ENCODE measurements at places on chromosomes 6 and 20.

DNA sequence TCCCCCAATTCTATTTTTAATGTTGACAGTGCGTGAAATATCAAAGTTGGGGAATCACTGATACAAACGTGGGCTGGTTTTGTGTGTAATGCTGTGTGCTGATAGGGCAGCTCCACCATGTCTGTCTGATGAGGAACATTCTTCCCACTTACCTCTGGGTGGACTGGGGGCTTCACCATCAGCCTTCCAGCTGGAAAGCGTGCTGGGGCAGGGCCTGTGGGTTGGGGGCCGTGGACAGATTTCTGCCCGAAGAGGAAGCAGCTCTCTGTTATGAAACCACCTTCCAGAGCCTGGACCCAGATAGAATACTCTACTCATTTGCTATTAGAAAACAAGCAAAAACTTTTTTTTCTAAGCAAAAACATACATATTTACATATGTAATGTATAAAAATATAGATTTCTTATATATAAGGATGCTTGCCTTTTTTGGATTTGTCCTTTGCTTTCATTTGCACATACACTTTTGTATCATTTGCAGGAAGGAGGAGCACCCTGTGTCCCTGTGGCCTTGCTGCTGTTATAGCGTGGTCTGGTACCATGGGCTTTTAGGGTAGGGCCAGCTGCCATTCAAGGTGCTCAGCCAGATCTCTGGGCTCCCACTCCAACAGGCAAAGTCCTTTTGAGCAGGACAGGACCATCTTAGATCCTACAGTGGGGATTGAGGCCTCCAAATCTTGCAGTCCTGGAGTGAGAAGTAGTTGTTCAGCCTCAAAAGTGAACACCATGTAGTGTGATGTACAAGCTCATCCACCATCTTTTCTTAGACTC lies 48.1 kb downstream of the DUSP22 start:
- DNase-seq: no peak

DNA sequence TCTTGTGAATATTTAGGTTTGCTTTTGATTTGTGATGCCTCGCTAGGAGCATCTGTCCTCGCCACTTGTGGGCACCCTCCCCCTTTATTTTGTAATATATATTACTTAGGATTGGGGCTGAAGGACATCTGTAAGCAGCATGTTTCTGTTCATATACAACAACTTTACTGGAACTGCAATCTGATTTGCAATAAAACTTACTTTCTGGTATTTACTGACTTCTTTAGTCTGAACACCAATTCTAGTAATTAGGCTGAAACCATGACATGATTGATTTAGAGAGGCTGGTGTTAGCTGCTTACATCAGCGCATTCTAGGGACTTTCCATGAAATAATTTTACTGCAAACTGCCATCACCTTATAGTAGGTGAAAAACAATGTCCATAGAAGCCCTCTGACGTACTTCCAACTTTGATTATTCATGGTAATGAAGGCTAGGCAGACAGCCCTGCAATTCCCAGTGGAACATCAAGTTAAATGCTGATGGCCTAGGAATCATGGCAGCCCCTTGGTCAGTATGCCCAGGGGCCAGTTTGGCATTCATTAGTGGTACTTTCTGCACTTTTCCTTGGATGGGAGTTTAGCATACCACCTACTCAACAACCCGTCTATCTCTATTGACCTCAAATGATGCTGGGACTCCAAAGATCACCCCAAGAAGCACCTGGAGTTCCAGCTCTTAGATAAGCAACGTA lies 132.9 kb upstream of the MCHR2 start:
- DNase-seq: no peak

GRCh38 chr6:137761072-137761471 lies 106.0 kb upstream of the TNFAIP3 start:
- DNase-seq: no peak

DNA sequence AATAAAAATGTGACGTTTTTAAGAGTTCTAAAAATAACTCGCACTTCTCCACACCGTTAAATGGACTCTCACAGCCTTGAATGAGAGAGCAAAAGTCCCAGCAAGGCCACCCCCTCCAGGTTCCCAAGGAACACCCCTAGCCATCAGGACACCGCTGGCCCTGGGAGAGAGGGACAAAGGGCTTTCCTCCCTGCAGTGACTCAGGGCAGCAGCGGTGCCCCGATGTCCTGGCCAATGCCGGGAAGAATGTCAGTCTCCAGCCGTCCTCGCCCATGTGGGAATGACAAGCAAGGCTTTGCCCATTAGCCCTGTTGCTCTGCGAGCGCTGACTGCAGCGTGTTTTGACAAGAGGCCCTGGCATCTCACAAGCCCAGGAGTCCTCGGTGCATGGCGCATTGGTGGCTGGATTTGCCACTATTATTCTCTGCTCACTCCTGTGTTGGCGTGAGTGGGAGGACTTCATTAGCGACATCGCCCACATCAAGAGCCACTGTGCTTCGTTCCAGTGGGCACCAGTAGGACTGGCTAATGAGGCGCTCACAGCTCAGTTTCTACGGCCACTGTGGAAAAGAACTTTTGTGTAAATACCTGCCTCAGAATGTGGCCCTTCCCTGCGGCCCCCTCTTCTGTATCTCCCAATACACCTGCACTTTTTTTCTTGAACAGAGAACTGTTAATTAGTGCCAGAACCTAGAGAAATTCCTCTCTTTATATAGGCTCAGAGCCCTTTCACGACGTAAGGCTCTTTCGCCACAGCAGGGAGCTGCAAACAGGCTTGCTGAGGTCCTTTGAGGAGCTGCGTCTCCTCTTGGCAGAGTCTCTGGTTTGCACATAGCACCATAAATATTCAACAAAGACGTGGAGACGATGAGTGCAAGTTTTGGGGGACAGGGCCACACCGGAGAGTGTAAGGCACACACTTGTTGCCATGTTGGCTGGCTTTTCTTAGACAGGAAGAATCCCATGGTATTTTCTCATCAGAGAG lies 336.6 kb downstream of the TAF4 start:
- DNase-seq: no peak

DNA sequence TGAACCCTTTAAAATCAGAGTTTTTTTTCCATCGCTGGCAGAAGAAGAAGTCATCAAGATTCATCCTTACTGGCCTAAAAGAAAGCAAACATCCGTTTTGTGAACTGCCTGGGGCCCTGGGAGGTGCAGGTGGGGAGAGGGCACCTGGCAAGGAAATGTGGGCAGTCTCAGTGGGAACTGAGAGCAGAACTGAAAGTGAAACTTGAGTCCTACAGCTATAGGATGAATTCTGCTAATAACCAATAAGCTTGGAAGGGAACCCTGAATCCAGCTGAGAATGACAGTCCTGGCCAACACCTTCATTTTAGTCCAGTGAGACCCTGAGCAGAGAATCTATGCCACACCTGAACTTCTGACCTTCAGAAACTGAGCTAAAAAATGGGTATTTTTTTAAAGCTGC lies 130.1 kb upstream of the ASCC3 start:
- no peak for DNase-seq

DNA sequence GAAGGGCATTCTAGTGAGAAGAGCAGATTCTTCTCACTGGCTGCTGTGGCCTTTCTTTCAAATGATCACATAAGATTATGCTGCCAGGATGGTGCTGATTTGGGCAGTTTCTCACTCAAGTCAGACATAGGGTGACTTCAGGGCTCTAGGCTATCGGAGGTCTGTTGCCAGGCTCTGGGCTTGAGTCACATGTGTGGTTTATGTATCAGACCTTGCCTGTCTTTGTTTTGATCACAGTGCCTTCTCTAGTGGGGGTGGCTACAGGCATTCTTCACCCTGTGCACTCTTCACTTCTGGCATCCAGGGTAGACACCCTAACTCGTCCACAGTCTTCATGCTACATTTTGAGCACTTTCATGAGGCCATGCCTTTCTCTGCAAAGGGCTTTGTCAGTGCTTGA lies 823.7 kb upstream of the MAN1A1 start:
- DNase-seq: no peak

DNA sequence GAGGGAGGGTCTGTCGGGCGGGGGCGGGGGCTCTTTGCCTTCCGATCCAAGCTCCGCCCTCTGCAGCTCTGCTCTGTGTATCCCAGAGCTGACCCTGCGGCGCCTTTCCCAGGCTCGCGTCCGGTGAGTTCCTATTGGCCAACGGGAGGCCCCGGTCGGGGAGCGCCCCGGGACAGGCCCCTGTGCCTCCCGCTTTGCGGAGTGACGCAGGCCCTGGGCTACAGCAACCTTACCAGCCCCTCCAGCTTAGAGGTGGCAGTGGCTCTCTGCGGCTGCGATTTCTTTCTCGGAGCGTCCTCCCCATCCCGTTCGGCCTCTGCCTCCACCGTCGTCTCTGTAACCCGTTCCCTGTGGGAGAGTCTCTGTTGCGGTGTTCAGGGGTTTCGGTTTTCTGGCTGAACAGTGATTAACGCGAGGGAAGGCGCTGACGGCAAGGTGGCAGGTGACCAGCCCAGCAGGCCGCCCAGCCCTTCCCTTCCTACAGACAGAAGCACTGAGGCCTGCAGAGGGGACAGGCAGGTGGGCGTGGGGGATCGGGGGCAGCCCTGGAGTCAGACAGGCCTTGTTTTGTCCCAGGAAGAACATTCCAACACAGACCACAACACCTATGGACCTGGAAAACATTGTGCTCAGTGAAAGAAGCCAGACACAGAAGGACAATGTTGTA lies 18.1 kb upstream of the CEBPB start:
- DNase-seq: no peak

DNA sequence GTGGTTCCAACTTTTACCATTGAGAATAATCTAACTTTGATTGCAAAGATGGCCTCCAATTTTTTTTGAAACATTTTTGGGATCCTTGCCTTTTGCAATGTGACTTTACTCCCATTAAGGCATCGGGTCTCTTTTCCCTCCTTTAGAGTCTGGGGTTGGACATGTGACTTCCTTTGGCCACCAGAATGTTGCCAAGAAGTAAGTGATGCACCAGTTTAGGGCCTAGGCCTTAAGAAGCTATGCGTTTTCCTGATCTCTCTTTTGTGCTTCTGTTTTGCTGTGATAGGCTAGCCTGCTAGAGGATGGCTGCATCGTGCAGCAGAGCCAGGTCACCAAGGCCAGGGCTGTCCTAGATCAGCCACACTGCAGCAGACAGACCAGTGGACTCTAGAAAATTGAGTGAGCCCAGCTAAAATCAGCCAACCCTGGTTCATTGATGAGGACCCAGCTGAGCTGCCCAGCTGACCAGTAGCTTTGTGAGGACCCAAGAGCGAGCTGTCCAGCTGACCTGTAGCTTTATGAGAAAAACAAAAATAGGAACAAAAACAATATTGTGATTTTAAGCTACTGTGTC lies 594.0 kb upstream of the JAG1 start:
- no peak for DNase-seq

DNA sequence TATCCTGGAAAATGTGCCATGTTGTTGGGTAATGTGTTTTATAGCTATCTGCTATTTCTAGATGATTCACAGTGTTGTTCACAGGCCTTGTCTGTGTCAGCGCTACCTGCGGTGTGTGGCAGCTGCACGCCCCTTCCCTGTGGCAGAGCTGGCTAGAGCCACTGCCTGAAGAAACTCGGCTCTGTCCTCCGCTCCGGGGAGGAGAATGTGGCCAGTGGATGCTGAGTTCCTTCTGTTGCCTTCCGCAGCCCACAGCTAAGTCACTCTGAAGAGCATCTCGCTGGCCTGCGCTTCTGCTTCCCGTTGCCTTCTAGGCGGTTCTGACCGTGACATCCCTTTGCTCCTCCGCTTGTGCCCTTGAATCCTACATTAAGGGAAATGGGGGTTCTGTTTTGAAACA lies 135.1 kb downstream of the PLG start:
- DNase-seq: no peak

DNA sequence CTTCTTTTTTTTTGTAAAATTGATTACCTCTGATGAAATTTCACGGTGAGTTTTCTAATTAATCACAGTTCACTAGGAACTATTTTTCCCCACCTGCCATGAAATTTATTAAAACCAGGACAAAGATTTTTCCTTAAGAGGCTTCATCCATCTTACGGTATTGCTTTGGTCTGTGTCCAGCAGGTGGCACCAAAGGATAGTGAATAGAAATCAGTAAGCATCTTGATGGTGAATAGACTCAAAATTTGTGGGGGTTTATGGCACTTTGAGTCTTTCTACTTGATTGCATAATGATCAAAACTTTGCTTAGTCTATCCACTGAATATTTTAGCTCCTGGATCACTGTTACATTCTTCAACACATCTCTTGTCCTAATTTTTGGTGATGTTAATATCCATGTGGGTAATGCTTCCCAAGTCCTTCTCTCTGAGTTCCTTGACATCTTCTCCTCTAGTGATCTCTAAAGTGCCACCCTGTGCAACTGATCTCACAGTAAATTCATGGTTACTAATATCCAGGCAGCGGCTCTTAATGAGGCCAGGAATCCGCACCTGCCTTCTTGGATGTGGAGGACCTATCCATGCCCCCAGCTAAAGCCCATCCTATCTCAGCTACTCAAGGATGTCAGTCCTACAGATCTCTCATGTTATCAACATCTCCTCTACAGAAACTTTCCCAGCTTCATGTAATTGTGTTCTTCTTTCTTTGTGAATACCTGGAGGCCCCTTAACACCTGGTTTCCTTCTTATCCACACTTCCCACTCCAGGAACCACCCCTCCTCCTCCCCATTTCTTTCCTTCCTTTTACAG lies 54.5 kb downstream of the STMND1 start:
- peak; percentile 72 for DNase-seq

DNA sequence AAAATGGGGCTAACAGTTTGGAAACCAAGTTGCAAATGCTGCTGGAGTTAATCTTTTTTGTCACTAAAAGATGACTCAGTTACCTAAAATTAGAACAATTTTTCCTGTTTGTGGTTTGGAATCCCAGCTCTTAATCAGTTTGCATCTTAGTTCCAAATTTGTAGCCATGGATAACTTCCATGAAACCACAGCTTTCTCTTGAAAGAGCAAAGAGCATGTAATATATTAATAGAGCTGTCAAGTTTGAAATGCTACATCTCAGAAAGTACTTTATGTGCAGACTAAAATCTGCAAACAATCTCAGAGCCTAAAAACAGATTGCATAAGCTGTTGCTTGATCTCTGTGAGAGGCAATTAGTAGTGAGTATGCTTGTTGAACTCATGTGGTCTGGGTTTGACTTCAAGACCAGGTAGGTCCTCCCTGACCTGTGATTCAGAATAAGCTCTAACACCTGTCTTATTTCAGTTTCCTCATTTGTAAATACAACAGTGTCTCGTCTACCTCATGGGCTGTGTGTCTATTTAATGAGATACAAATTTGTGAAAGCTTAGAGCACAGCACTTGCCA lies 23.5 kb downstream of the DHX35 start:
- DNase-seq: no peak

DNA sequence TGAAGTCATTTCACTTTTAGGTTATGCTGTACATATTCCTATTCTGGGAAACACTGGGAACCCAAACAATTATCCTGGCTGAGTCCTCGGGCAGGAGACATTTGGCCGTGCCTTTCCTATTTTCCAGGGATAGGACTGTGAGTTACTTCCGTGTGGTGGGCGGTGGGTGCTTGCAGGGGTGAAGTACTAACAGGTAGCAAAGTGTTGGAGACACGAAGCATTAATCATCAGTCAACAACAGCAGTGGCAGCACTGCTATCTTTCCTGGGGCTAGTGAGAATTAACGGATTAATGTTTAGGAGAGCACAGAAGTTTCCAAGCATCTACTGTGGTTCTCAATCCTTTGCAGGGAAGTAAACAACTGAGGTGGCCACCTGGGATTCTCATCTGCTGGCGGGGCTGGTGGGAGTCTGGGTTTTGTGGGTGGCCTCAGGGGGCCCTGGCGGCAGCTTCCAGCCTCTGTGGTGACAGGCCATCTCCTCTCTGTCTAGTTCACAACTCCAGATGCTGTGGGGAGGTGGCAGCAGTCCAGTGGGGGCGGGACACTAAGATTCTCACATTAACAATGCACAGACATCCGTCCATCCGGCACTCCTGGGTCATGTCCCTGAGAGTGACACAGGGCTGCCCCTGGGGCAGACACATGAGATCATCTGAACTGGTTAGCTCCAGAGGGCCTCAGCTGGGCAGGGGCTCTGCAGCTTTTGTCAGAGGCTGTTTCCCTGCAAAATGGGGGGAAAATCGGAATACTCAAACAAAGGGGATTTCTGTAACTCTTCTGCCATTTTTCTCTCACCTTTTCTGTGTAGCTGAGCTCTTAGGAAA lies 90.9 kb downstream of the GJA10 start:
- no peak for DNase-seq

All from HAP-1 (cell line).